Activated CD4-positive, alpha-beta T cell treated with anti-CD3 and anti-CD28 coated beads for 24 hours (primary cell): ENCODE measurements at places on chromosomes 16 and 17.

GRCh38 chr17:74861662-74862107 is 2.0 kb upstream of the GRIN2C start:
- DNase-seq, result no peak

GRCh38 chr16:84486551-84487235 is 17.8 kb downstream of the MEAK7 start:
- no peak for DNase-seq

- DNase-seq, result no peak
These were observed 157.2 kb upstream of the FOXF1 start for GRCh38 chr16:86353148-86353547.

DNA sequence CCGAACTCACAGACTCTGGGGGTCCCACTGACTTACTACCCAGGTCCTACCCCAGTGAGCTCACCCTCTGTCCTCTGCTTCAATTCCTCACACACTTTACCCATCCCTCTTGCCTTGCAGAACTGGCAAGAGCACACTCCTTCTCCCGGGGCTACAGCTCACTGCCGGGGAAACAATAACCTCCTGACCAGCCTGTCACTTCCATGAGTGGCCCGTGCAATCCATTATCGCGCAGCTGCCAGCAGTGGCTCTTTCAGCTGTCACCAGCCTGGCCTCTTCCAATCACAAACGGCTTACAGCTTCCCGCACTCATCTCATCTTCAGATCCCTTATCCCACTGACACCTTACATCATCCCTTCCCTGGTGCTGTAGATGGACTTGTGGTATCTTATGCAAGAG is 79.5 kb downstream of the CPPED1 start:
- no peak for DNase-seq
